ENCODE measurements at places on chromosomes 5 and 9.

DNA sequence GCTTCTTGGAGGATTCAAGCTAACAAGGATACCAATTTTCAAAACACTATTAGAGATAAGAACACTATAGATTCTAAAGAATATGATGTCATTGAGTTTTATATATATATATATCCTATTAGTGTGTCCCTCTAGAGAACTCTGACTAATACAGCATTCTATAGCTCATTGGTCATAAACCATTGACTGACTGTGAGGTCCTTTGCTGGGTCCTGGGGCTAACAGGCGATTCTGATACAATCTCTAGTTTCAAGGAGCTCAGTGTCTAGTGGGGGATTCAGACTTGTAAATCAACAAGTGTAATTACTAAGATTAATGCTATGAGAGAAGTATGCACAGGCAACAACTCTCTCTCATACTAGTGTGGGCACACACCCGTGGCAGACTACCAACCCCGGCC, 234.5 kb downstream of the DENND1A start:
- DNase-seq, result peak; percentile 58

GRCh38 chr9:127758843-127759242, 19.6 kb downstream of the SH2D3C start:
- no peak for DNase-seq

DNA sequence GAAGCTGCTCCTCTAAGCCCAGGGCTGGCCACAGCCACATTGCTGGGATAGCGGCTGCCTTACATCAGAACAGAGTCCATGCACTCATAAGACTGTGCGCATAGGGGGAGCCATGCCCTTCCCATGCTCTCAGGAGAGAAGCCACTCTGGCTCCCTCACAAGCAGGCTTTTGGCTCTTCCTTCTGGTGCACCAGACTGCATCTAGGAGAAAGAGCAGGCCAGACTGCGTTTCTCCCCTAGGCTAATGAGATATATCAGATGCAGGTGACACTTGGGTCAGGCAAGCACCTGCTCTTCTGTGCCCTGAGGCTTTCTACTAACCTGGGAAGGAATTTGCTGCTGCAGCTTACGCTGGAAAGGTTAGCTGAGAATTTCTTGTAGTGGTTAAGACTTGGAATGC, 43.2 kb upstream of the BRINP1 start:
- no peak for DNase-seq

DNA sequence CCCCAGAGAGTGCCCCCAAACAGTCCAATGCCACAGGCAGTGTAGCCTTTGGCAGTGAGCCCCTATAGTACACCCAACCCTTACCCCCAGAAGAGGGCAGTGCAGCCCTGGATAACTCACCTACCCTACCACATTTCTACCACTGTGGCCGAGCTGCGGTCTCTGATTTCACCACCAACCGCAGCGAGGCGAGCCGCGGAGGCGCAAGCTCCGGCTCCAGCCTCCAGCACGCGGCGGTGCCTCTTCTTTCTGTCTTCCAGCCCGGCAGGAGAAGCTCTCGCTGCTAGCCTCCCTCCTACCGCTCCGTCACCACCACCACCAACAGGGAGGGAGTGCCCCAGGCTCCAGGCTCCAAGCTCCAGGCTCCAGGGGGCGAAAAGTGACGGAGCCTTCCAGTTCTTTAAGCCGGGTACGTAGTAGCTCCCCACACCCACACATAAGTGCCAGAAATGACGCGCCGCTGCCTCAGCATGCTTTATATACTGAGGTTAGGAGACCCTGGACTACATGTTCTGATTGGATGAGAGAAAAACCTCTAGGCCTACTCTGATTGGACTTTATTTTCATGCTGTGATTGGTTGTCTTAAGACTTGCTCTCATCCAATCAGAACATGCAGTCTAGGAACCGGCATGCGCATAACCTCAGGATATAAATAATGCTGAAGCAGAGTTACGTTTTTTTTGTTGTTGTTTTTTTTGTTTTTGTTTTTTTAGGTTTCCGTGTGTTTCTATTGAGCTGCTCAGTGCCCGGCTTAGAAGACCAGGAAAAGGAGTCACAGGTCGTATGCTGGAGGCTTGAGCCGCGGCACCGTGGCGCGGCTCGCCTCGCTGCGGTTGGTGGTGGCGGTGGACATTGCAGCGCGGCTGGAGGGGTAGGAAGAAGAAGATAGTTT, at the start of gene PCAT7:
TSS of gene PCAT7 (plus strand) at position 645 of the 893 bp plus-strand sequence.
- DNase-seq, result peak; percentile 76

DNA sequence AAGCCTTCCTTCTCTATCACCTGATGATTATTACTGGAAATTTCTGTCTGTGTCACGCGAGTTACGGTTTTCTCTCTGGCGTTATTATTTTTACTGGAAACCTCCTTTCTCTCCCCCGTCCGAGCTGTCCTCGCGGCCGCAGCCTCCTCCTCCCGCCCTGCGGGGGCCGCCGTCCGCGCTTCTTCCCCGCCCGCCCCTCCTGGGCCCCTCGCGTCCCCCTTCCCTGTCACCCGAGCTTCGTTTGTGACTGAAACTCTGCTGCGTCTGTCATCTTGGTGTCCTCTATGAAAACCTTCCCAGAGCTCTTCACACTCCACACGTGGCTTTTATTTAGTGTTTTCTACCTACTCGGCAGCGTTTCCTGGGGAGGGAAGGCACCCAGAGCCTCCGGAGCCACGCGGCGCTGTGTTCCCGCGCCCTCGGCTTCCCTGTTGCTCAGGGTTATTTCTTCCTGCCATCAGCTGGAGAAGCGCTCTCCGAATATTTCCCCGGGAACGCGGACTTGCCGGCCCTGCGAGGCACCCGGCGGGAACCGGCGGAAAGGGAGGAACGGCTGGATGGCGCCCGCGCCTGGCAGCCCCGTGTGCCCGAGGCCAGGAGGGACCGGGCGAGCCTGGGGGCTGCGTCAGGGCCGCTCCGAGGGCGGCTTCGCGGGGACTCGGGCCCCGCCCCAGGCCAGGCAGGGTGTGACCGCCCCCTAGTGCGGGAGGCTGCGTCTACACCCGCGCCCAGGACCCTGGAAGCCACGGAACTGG, 33.9 kb downstream of the TRIP13 start:
- DNase-seq, result peak; percentile 33

GRCh38 chr5:179780362-179780761, 13.4 kb upstream of the LTC4S start:
- no peak for DNase-seq

DNA sequence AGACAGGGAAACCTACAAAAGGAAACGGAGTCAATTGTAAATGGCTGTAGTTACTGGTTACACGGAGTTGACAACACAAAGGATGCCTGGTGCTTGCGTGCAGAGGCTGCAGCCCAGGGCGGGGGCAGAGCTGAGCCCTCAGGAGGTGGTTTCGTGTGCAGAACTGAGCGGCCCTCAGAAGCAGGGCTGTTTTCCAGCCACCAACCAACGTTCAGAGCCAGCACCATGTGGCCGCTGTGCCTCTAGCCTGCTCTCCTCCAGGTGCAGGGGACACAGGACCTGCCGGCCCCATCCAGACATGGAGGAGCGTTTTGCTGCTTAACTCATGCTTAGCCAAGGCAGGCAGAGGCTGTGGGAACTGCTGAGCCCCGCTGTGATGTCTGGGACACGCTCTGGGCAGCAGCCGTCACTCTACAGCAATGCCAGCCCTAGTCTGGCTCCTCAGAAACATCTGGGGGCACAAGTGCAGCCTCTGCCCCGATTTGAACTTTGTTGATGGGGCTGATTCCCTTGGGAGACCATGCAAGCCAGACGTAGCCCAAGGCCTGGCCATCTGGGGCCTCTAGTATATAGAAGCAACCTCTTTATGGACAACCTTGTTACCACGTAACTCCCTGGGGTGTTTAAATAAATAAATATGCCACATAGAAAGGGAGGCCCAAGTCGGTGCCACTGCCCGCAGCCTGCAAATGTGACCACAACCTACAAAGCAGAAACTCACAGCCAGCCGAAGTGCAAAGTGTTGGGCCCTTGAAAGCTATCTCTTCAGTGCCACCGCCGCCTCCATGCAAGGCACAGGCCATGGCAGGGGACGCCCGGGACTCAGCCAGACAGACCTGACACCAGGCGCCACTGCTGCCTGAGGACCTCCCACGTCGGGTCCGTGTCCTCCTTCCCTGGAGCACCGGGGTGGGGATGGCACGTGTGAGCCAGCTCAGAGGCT, 42.1 kb downstream of the NKD2 start:
- DNase-seq, result no peak

DNA sequence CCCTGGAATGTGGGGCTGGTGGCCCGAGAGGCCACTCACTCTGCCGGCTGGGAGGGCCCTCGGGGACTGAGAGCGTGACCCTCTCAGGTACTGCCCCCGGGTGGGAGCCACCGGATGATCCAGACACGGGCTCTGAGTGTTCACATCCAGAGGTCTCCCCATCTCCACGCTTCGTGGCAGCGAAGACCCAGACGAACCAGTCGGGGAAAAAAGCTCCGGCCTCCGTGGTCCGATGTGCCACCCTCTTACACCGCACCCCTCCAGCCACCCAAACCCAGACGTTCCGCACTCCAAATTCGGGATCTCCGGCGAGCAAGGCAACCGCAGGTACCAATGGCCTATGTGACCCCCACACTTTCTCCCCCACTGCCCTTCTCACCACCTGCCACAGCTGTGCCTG, 49.5 kb downstream of the AMBP start:
- DNase-seq, result no peak

DNA sequence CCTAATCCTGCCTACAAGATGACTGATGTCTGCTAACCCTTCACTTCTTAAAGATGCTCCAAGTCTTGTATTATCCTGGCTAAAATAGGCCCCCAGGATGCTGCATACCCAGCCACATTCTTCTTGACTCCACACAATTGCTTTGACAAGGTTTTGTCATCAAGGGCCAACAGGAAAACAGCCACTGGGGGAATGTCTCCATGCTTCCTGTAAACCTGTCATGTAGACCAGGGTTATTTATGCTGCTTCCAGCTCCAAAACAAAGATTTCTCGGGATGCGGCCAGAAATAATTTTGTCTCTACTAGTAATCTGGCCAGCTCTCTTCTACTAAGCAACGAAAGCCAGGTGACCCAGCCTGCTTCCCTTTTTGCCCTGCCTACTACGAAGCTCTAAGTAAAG, 53.8 kb downstream of the SHB start:
- DNase-seq, result peak; percentile 54

- no peak for DNase-seq
These were observed 2.2 kb downstream of the CDH12 start for GRCh38 chr5:22850981-22851380.

DNA sequence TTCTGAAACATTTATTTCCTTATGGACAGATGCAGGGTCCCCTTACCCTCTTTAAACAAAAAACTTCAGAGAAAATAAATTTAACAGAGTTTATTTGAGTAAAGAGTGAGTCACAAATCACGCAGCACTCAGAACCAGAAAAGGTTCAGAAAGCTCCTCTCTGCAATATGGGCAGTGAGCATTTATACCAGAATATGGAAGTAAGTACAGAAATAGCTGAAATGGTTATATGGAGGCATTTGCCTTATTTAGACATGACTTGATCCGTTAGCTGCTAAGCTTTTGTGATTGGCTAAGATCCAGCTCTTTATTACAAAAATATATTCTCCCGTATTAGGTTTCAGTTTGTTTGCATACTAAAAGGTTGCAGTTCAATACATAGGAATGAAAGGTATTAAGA, 1554.1 kb downstream of the EFNA5 start:
- no peak for DNase-seq

Data from EH (cell line).